Cardiac muscle cell (in vitro differentiated cells and primary cell): ENCODE measurements at places on chromosomes 11 and 22. TPM values are rescaled to one million over a fixed set of nuclear protein-coding genes. Genes with fewer than 3 reads are reported as not detected.

Gene ANKK1
- total RNA-seq: 0.09 and 0.18 TPM in 2 replicates

DNA sequence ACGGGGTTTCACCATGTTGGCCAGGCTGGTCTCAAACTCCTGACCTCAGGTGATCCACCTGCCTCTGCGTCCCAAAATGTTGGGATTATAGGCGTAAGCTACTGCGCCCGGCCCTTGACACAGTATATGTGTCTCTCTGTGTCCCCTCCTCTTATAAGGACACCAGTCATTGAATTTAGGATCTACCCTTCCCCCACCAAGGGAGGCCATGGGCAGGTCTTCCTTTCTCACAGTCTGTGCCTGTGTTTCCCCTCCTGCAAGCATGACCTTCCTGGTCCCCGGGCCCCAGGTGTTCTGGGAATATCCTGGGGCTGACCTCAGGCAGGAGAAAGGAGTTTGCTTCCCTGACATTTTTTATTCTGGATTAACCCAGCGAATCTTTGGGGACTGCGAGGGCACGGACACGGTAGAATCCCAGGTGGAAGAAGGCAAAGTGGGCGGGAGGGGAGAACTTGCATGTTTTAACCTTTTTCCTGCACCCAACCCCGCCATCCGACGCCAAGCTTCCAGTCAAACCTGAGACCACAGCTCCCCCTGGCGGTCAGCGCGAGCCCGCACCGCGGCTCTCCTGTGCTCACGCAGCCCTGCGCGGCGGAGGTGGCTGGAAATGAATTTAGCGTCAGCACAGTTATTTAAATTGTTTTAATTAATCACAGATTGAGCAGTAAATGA lies 42.1 kb upstream of the ISX start:
- H3K27ac ChIP-seq: no peak overlapping the region
- no peak overlapping the region for H3K4me3 ChIP-seq
- peak; percentile 82 for DNase-seq
- H3K27me3 ChIP-seq: no peaks in the 10 kb centered on the region
- H3K4me1 ChIP-seq: no peaks in the 10 kb centered on the region

GRCh38 chr11:129700701-129701100 lies 114.9 kb upstream of the TMEM45B start:
- no peak overlapping the region for H3K4me3 ChIP-seq
- no peaks in the 10 kb centered on the region for H3K4me1 ChIP-seq
- peaks cover 26% of the 10 kb centered on the region for H3K27me3 ChIP-seq
- no peaks in the 10 kb centered on the region for H3K36me3 ChIP-seq
- H3K27ac ChIP-seq: no peak overlapping the region

- H3K4me1 ChIP-seq: peaks cover 37% of the 10 kb centered on the region
- no peaks in the 10 kb centered on the region for H3K27me3 ChIP-seq
- H3K36me3 ChIP-seq: peaks cover 18% of the 10 kb centered on the region
- H3K4me3 ChIP-seq: no peak overlapping the region
- peak overlapping the region; percentile 61 for H3K27ac ChIP-seq
These were observed 50.2 kb downstream of the PITPNB start for GRCh38 chr22:27868732-27869282.

Gene SCN3B
- 0.12 and 0.46 TPM in 2 replicates for total RNA-seq

GRCh38 chr22:42676059-42676607 lies 26.9 kb upstream of the CYB5R3 start:
- H3K27ac ChIP-seq: no peak overlapping the region
- no peaks in the 10 kb centered on the region for H3K27me3 ChIP-seq
- no peaks in the 10 kb centered on the region for H3K36me3 ChIP-seq
- H3K4me1 ChIP-seq: no peaks in the 10 kb centered on the region
- H3K4me3 ChIP-seq: no peak overlapping the region
- no peak for DNase-seq

- H3K4me3 ChIP-seq: no peak overlapping the region
- peaks cover 38% of the 10 kb centered on the region for H3K4me1 ChIP-seq
- peak overlapping the region; percentile 82 for H3K27ac ChIP-seq
- peak; percentile 59 for DNase-seq
- H3K27me3 ChIP-seq: no peaks in the 10 kb centered on the region
- H3K36me3 ChIP-seq: peaks cover 3% of the 10 kb centered on the region
These were observed 41.9 kb downstream of the MED15 start for GRCh38 chr22:20549232-20549841.

Gene ZC3H12C
- 7.0 and 7.1 TPM in 2 replicates for total RNA-seq

Gene FADS1
- 114 and 164 TPM in 2 replicates for total RNA-seq

- no peak for DNase-seq
- H3K4me1 ChIP-seq: peaks cover 5% of the 10 kb centered on the region
- no peaks in the 10 kb centered on the region for H3K36me3 ChIP-seq
- no peak overlapping the region for H3K27ac ChIP-seq
- H3K27me3 ChIP-seq: peaks cover 50% of the 10 kb centered on the region
These were observed 2.0 kb upstream of the PRDM11 start for GRCh38 chr11:45144126-45145082.

- H3K4me3 ChIP-seq: no peak overlapping the region
- H3K27ac ChIP-seq: no peak overlapping the region
- peaks cover 9% of the 10 kb centered on the region for H3K4me1 ChIP-seq
- H3K36me3 ChIP-seq: no peaks in the 10 kb centered on the region
- no peak for DNase-seq
These were observed 220.3 kb upstream of the SESN3 start for GRCh38 chr11:95451261-95451660.

Gene MCAM
- total RNA-seq: 32.5 and 49.3 TPM in 2 replicates
